ENCODE measurements at places on chromosomes 1 and 21.

GRCh38 chr1:23421753-23422240 lies 2.8 kb downstream of the TCEA3 start:
- peak; percentile 29 for DNase-seq

DNA sequence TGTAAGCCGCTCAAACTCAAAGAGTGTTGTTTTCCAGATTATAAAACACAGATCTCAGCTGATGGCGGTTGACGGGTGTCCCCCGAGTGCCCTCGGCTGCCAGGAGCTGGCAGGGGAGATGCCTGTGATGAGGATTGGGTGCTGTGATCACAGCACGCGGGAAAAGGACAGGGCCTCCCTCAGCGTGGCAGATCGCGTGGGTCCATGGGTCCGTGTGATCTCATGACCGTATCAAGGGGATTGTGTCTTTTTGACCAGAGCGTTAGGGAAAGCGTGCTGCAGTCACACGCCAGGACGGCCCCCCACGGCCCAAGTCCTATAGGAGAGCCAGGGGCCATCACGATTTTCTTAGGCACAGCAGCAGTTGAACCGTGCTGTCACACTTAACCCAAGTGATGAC lies 51.9 kb downstream of the PDE9A start:
- no peak for DNase-seq

- DNase-seq, result no peak
Measured at GRCh38 chr1:79499541-79499940, 493.0 kb upstream of the ADGRL4 start.

GRCh38 chr1:3711780-3712451 lies 40.3 kb upstream of the CCDC27 start:
- peak; percentile 92 for DNase-seq

- DNase-seq, result no peak
Measured at GRCh38 chr1:11463177-11463576, 15.8 kb upstream of the DISP3 start.

DNA sequence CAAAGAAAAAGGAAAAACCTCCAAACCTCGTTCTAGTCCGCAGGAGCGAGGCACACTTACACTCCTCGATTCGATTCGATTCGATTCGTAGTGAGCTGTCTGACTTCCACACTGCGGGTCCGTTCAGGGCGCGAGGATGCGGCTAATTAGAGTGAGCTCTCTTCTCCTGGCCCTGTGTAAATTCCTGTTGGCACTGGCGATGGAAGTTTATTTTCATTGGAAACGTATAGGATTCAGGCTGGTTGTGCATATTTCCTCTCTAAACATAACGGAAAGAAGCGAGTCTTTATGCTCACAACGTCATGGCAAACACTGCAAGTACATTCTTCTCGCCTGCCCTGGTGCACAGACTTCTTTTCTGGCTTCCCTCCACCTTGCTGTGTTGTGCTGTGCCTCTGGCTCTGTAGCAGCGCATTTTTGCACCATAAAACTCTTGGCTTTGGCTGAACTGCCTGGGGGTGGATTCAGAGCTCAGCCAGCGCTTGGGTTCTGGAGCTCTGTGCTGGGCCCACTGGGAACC lies 2.7 kb downstream of the HUNK start:
- no peak for DNase-seq
